ENCODE measurements at places on chromosomes 12 and 14.

DNA sequence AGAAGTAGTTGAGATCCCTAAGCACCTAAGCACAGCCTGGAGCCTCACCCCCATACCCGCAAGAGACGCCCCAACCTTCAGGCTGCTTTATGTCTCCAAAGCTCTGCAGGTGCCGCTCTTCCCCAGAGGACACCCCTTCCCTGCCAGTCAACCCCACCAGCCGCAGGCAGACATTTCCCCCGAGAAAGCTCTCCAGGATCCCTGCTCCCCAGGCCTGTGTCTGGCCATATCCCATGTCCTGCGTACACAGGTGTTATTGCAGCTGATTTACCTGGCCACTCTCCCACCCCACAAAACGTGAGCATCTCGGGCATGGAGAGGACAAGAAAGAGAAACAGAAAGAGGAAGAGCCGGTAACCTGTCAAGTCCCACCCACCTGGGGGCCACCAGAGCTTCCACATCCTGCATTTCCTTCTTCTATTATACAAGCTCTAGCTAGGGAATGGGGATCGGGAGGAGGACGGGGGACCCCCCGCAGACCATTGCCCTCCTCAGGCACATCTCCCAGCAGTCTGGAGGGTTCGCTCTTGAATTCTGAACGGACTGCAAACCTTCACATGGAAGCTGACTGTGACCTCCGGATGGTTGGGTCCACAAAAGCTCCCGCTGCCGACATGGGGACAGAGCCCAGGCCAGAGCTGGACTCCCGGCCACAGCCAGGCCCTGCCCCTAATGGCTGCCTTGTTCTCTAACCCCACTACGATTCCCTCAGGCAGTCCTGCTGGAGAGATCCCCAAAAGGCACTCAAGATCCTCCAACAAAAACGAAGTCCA lies 17.6 kb downstream of the CCDC88C start:
- DNase-seq: no peak

- no peak for DNase-seq
Measured at GRCh38 chr12:20154052-20154451, 214.3 kb upstream of the PDE3A start.

DNA sequence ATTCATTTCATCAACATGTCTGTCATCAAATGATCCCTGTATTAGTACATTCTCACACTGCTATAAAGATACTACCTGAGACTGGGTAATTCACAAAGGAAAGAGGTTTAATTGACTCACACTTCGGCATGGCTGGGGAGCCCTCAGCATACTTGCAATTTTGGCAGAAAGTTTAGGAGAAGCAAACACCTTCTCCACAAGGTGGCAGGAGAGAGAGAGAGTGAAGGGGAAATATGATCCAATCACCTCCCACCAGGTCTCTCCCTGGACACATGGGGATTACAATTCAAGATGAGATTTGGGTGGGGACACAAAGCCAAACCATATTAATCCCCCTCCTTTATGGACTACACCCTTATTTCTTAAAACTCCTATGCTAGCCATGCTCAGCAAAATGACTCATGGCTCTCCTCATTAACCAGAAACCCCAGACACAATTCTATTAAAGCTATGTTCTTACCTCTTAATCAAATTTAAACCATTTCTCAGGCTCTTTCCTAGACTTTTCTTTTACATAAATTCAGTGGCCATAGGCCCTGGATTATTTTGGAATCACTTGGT lies 932.3 kb downstream of the FLRT2 start:
- no peak for DNase-seq

- DNase-seq: no peak
Measured at GRCh38 chr12:132774646-132775275, 13.1 kb upstream of the ANKLE2 start.

- DNase-seq: no peak
Measured at GRCh38 chr12:113226696-113227568, 5.7 kb downstream of the TPCN1 start.

DNA sequence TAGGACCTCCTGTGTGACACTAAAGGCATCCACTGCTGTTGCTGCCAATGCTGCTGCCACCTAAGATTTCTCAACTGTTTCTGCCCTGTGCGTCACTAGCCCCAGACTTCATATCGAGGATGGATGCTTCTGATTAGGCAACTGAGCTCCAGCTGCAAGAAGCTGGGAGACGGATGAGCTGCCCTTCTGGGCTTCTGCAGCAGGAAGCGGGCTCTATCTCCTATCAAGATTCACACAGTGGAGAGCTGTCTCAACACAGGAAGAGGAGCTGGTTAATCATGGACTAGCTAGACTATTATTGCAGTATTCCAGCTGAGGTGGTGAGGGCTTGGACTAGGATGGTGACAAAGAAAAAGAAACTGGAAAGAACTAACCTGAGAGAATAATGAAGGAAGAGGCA lies 59.2 kb upstream of the PELI2 start:
- peak; percentile 62 for DNase-seq

DNA sequence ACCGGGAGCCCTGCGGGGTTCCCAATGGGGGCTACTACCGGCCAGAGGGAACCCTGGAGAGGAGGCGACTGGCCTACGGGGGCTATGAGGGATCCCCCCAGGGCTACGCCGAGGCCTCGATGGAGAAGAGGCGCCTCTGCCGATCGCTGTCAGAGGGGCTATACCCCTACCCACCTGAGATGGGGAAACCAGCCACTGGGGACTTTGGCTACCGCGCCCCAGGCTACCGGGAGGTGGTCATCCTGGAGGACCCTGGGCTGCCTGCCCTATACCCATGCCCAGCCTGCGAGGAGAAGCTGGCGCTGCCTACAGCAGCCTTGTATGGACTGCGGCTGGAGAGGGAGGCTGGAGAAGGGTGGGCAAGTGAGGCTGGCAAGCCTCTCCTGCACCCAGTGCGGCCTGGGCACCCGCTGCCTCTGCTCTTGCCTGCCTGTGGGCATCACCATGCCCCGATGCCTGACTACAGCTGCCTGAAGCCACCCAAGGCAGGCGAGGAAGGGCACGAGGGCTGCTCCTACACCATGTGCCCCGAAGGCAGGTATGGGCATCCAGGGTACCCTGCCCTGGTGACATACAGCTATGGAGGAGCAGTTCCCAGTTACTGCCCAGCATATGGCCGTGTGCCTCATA lies 9.7 kb downstream of the TNS2 start:
- DNase-seq: no peak

DNA sequence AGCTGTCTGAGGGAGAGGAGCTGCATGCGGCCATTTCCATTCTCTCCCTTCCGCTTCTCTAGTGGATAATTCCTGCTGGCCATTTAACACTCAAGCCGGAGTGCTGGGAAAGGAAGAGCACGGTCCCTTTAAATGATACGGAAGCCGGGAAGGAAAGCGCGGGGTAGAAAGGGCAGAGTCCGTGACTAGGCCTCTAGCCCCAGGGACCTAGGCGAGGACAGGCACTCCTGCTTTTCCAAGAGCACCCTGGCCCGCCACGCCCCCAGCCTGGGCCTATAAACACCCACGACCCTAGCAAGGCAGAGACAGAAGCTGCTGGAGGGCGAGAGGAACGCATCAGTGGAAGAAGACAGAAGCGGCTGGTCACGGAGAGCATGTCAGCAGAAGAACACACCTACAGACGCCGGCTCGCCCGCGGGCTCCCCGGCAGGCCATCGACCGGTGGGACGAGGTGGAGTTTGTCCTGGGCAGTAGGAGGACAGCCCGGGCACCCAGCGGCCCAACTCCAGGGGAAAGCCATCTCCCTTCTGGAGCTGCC lies 1206.6 kb upstream of the TMEM132C start:
- no peak for DNase-seq

DNA sequence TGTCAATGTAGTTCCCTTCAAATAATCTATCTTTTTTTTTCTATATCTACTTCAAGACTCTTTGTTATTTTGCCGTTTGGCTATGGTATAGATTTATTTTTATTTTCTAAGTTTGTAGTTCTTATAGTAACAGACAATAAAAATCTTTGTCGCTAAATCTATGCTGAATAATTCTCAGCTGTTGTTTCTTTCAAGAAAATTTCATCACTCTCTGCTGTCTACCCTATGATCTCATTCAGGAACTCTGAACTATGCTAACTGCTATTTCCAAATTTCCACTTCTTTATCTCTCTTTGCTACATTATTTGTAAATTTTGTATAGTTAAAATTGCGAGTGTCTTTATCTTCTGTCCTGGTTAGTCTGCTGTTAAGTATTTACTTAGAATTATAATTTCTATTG lies 353.6 kb downstream of the LRFN5 start:
- DNase-seq: no peak

GRCh38 chr12:124940143-124940392 lies 25.6 kb upstream of the UBC start:
- no peak for DNase-seq

GRCh38 chr12:102054345-102054744 lies 7.4 kb downstream of the WASHC3 start:
- DNase-seq: no peak

DNA sequence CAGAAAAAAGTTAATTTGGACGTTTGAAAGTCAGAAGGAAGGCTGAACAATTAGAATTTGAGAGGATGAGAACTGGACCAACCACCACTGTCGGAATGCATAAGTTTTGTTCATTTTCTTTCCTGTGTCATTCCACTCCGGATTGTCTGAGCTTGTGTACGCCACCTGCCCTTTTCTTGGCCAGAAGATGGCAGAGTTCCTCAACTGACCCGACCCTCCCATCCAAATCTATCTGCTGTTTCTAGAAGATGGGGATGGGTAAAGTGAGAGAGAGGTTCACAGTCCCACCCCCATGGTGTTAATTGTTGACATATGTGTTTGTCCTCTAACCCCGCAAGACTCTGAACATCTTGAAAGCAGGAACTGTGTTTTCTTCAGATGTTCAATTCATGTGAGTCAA lies 388.0 kb downstream of the VRK1 start:
- no peak for DNase-seq

DNA sequence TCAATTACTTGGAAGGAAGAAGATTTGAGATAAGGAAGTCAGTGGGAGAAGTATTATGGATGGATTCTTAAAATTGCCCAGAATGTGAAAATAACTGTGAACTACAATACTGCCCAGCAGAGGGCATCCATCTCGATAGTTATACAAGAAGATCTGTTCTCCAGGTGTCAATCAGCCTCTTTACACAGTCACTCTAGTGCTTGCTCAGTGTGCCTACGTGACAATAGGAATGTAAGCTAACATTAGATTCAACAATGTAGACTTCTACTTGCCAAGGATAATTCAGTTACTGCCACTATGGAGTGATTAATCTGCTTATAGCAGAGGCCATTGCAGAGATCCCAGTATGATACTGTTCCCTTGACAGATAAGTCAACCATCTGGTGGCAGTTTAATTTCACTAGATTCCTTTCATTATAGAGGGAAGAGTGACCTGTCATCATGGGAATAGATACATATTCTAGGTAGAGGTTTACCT lies 10.6 kb upstream of the MAP4K5 start:
- DNase-seq: no peak

DNA sequence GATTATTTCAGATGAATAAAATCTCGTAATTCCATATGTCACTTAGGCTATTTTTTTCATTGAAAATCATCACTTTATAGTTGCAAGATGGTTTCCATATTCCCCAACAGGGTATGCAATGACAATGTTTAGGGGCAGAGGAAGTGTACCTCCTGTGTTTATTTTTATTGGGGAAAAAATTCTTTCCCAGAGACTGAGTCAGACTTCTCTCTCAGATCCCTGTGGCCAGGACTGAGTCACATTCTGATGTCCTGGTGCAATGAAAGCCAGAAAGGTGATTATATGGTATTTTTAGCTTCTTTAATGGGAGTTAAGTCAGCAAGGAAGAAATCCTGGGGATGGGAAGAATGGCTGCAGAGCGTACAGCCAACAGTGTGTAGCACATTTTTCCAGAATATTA lies 196.9 kb upstream of the ALG10 start:
- no peak for DNase-seq

DNA sequence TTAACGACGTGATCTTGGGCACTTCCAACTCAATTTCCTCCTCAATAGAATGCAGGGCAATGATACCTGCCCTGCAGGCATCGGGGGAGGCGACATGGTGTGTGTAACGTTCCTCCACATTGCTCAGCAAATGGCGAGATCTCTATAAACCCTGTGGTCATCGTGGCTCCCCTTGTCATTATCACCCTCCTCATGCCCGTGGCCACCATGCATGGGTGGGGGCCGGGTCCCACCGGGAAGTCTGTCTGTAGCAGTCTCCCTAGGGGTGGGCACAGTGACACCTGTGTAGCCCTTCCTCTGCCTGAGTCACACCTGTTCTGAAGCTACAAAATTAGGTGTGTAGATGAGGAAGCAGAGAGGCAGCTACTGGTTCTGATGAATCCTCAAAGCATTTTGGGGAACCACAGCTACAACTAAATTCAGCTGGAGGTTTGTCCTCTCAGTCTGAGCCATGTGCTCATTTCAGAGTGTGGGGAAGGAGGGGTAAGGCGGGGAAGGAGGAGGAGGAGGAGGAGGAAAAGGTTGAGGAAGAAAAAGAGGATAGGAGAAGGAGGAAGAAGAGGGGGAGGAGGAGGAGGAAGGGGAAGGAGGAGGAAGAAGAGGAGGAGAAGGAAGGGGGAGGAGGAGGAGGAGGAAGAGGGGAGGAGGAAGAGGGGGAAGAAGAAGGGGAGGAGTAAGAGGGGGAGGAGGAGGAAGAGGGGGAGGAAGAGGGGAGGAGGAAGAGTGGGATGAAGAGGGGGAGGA lies 11.0 kb upstream of the CACNA2D4 start:
- no peak for DNase-seq

- DNase-seq: no peak
Measured at GRCh38 chr12:116141110-116141832, 136.2 kb downstream of the MED13L start.

DNA sequence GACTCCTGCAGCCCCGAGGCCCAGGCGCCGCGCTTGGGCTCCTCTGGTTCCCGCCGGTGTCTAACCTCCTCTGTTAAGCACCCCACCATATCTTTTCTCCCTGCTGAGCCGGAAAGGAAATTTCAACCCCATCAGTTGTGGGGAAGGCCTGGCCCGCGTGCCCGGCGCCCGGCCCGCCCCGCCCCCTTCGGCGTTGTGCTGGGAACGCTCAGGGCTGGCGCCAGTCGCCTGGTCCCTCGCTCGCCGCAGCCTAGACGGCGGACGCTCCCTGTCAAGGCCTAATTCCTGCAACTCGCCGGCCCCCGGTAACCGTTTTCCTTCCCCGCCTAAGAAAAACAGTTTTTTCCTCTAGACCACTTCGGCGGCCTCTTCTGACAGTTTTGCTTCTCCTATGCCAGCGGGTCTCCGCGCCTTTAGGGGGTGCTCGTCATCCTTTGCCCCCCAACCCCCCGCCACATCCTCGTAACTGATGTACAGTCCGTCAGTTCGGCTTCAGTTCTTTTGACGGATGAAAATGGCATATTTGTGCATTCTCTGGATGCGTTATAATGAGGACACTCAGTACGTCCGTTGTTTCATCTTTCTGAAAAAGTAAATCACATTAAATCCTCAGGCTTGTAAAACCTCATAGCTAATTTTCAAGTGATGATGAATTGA lies 506 bp upstream of the NAP1L1 start:
- no peak for DNase-seq

Measured in kidney epithelial cell (primary cell).